ENCODE measurements at places on chromosomes 5 and 9.

DNA sequence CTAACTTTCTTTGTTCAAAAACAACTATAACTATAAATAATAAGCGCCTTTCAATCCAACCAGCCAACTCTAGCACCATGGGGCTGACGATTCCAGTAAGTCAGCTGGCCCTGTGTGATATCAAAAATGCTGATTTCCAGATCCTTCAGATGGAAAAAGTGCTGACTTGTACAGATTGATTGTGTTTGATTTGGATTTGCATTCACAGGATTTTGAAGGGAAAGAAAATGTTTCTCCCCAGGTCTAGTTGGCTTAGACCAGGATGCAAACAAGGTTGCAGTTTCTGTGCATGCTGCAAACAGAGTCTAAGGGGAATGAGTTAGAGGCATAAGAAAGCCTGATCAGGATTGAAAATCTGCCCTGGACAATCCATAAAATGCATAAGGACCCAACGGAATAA is 68.9 kb downstream of the SLC1A3 start:
- DNase-seq = no peak

GRCh38 chr5:172658961-172659501 is 18.0 kb downstream of the NEURL1B start:
- DNase-seq = no peak

GRCh38 chr5:137205231-137206027 is 293.7 kb downstream of the SPOCK1 start:
- no peak for DNase-seq

DNA sequence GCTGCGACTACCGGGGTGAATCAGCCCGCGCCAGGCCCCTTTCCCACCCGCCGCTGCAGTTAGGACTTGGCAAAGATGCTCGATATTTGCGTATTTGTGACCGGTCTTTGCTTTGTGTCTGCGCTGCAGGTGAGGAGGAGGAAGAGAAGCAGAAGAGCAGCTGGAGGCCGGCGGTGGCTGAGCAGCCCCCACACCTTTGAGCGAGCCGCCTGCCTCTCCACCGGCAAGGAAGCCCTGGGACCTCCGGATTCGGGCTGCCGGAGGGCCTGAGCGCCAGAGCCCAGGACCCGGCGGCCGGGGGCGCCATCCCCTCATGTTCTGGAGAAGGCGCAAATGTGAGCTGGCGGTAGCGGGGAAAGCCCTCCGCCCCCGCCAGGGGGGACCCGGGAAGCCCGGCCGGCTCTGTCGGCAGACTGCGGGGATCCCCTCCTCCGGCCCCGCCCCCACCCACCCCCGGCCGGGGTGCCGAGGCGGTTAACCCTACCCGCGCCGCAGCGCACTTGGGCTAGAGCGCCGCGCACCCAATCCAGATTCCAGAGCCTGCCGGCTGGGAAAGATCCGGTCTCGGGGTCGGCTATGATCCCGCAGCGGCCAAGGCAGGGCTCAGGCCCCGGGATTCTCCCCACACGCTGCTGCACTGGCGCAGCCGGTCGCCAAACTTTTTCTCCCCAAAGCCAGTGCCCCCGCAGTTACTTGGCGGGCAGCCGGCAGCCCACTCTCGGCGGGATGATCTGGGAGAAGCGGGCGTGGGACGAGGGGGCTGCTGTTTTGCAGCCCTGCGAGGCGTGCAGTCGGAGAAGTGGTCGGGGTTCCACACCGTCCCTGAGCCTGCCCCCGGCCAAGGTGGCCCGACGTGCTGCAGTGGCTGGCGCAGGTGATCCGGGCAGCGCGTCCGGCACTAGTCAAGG is 800 bp upstream of the KCNN2 start:
- DNase-seq = no peak

DNA sequence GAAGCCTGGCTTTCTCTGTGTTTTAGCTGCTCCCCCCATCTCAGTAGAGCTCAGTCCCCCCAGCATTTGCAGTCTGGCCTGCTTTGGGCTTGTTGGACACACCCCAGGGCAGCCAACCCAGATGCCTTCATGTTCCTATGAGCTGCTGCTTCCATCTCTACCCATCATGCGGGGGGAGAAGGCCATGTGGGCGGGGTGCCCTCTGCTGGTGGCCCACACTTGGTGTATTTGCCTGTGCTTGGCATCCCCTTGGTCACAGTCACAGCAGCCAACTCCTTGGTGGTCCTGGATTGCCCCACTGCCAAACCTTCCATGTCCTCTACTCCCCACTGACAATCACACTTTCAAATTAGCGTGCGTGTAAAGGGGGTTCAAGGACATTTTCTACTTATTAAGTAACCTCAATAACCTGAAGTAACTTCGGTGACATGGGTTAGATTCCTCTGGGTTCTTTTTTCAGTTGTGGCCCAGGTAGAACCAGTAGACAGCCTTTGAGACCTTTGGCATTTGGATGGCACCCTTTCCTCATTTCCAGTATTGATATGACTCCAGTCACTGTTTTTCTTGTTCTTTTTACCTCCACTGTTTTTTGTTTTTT is 42.8 kb downstream of the SNX30 start:
- DNase-seq = peak; percentile 68

DNA sequence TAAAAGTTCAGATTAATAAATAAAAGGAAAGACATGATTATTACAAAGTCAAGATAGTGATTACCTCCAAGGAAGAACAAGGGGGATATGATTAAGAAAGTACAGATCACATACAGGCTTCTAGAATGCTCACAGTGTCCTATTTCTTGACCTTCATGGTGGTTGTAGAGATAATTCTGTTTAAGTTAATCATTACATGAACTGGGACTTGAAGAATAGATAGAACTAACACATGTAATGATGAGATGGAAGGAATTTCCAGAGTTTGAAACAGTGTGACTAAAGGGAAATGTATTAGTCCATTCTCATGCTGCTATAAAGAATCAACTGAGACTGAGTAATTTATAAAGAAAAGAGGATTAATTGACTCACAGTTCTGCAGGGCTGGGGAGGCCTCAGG is 72.7 kb downstream of the LURAP1L start:
- no peak for DNase-seq

DNA sequence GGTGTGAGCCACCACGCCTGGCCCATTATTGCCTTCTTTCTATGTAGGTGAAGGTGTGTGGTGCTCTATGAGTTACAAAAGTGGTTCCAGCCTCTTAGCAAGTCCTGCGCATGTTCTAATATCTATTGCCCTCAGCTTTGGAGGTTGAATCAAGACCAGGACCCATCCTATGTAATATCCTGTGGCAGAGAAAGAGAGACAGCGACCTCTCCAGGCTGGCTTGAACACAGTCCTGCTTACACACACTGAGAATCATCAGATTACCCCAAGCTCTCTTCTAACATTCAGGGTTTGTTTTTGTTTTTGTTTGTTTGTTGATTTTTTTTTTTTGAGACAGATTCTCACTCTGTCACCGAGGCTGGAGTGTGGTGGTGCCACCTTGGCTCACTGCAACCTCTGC is 94.7 kb upstream of the OSMR start:
- peak; percentile 28 for DNase-seq

DNA sequence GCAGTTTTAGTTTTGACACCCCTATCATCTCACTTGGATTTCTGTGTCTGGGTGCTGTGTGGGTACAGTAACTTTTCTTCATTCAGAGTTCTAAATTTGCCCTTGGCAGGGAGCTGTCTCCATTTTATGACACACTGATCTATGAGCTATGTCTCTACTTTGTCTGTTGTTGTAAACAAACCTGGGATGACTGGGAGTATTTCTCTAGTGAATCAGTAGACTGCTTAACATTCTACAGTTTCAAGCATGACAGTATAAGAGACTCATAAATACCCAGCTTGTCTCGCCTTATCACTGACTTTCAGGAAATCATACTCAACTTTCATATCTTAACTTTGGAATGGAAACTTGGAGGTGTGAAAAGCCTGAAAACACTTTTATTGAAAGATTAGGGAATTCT is 212.1 kb upstream of the NUDT12 start:
- no peak for DNase-seq

GRCh38 chr5:91264311-91265051 is 118.6 kb downstream of the ARRDC3 start:
- DNase-seq = no peak

GRCh38 chr5:126561908-126562307 is 33.1 kb downstream of the ALDH7A1 start:
- DNase-seq = peak; percentile 5

DNA sequence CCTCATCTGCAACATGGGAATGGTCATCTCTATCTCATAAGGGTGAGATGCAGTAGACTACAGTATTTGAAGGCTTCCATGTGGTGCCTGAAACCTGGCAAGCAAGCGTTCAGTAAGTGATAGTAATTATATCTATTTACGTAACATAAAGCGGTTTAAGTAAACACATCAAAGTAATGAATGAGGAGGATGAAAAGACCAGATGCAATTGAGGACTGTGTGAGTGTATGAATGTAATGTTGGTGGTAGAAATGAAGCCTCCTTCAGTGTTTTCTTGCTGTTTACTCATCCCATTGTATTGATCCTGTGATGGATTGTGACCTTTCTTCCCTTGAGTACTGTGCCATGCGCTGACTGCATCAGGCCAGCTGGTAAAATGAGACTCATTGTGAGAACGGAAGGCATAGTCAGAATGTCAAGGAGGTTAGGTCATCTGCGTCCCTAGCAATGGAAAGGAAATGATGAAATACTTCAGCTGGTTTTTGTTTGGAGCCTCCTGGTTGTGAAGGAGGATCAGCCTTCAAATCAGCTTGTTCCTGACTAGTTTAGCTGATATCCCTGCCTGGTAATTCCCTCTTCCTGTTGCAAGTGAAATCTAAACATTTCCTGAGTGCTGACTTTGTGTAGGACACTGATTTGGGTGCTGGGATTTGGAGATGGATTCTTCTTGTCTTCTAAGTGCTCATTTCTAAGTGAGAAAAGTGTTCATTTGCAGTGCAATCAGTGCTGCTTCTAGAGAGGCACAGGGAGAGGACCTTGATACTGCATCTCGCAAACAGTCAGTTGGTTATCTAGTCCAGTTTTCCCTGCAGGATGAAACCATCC is 35.6 kb downstream of the TNFSF8 start:
- peak; percentile 98 for DNase-seq

Data from fibroblast of mammary gland (primary cell).